ENCODE measurements at places on chromosomes 11 and 22.

DNA sequence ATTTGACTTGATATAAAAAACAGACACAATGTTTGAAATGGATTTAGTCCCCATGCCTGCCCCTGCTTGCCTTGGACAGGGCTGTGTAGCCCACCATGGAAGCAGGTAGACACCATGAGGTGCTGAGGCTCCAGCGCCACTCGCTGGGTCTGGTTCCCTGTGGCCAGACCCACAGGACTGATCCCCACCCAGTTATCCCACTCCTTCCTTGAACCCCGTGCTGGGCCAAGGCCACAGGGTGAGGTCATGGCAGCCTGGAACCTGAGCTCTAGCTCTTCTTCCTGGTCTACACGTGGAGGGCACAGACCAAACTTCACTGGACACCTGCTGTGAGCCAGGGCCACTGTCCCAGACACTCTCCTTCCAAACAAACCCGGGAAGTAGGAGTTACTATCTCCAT, 42.5 kb downstream of the GAB4 start:
- no peak for DNase-seq

- DNase-seq = no peak
Observed at GRCh38 chr11:119320776-119321524, 4.0 kb upstream of the MCAM start.

DNA sequence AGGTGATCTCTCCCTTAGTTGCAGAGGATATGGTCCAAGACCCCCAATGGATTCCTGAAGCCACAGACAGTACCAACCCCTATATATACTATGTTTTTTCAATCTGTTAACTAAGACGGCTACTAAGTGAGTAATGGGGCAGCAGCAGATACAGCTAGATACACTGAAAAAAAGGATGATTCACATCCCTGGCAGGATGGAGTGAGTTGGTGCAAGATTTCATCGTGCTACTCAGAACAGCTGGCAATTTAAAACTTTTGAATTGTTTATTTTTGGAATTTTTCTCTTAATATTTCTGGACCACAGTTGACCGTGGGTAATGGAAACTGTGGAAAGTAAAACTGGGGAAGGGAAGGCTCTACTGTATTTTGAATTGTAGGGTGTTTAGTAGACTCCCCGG, 17.0 kb upstream of the TMEM218 start:
- no peak for DNase-seq

DNA sequence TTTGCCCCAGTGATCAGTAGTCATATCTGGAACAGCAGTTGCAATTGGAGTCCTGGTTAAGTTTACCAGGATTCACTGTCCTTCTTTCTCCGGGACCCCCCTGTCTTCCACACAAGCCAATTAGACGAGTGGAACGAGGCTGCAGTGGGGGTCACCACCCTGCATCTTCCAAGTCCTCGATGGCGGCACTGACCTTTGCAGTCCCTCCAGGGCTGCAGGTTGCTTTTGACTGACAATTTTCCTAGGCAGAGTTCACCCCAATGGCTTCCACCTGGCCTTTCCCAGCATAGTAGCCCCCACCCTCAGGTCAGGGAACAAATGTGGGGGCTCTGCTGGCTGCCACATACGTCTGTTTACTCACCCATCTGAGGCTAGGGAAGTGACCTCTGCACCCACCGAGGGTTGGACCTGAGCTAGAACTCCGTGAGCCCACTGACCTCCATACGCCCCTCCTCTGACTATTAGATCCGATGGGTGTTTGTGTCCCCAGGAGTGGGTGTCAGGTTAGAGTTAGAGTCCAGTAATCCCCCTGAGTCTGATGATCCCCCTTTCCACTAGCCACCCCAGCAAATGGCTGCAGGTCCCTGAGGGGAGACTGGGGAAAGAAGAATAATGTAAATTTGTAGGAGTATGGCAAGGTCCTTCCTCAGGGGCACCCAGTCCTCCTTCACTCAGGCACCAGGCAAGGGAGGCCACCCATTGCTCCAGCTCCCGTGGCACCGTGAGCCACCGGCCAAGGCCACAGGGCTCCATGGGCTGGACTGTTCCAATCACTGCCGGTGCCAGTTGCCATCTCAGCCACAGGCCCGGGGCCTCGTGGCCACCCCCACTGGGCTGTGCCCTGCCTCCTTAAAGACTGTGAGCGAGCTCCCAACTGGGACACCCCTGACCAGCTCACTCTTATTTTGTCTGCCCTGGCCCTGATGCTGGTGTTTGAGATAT, 5.5 kb downstream of the C11orf21 start:
- no peak for DNase-seq

- DNase-seq = no peak
Observed at GRCh38 chr11:18934195-18934814, 4.9 kb downstream of the MRGPRX1 start.

- DNase-seq = peak; percentile 91
Observed at GRCh38 chr11:75625021-75625420, 43.8 kb downstream of the MAP6 start.

GRCh38 chr22:30876221-30876751, 92.3 kb downstream of the MORC2 start:
- no peak for DNase-seq

GRCh38 chr11:125431481-125431880, 64.6 kb downstream of the FEZ1 start:
- no peak for DNase-seq

DNA sequence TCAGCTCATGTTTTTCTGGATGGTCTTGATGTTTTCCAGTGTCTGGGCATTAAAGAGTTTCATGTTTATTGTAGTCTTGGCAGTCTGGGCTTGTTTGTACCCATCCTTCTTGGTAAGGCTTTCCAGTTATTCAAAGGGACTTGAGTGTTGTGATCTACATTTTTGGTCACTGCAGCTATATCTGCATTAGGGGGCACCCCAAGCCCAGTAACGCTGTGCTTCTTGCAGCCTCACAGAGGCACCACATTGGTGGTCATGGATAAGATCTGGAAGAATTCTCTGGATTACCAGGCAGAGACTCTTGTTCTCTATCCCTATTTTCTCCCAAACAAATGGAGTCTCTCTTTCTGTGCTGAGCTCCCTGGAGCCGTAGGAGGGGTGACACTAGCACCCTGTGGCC, 451.5 kb upstream of the FAT3 start:
- peak; percentile 2 for DNase-seq

DNA sequence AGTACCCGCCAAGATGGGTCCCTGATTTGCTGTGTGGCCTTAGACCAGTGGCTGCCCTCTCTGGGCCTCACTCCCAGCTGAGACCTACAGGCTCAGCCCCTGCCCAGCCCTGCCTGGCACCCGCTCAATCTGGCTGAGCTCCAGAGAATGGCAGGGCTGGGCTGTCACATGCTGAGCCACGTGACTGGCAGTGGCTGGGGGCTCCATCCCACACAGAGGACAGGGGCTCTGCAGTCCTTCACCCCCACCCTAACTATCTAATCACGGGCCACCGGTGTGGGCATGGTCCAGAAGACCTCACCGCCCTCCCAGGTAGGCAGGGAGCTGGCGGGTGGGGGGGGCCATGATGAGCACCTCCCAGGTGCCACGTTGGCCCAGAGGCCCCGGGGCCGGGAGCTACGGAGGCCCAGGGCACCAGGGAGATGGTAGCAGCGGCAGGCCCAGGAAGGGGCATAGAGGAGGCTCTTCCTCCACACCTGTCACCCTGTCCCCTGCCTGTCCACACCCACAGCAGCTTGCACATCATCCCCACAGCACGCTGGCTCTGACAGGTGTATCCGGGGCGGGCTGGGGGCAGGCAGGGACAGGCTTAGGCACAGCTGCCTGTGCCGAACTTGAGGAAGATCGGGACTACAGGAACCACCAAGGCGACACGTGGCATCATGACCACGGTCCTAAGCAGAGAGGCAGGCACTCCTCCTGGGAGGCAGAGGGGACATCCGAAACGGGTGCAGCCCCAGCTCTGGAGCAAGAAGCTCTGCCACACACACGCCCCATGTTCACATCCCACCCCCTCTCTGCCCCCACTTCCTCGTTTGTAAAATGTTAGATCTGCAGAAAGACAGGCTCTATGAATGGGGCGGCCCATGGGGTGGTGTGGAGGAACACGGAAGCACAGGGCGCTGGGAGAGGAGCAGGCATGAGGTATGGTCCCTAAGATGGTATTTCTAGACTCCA, 1.5 kb upstream of the ALDH3B1 start:
- peak; percentile 77 for DNase-seq
